COLO829 (cell line): ENCODE measurements at places on chromosomes 16 and 17.

GRCh38 chr16:65510241-65510640, 388.4 kb upstream of the CDH11 start:
- no peak for DNase-seq

GRCh38 chr17:43814714-43815113, 18.2 kb downstream of the MPP3 start:
- no peak for DNase-seq

GRCh38 chr16:67310561-67310960, 16.0 kb downstream of the KCTD19 start:
- DNase-seq, result no peak

- DNase-seq, result no peak
Measured at GRCh38 chr17:67517325-67517724, 140.2 kb downstream of the PITPNC1 start.

DNA sequence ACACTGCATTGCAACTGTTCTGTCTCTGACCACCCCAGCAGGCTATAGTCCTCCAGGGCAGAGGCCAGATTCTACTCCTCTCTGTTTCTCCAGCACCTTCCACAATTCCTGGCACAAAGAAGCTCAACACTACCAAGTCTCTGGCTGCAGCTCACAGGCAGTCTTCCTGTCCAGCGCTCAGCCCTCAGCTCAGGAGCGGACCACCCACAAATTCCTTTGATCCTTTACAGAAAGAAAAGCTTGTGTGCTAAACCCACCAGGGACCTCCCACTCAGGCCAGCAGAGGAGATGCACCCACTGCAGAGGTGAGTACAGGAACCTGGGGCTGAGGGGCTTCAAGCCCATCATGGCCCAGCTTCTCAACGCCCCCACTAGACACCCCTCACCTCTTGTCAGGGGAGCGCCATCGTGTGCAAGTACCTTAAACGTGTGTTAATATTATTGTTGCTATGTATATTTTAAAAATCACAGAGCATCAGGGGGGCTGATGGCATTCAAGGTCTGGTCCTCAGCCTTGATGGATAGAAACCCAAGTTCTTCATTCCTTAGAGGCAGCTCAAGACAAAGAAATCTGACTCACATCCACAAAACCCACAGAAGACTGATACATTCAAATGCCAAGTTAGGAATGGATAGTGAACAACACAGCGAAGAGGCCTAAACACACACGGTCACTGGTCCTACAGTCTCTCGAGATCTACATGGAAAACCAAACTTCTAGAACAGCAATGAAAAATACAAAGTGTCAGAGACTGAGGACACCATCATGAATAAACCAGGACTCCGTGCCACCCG, 8.4 kb downstream of the HSDL1 start:
- DNase-seq, result no peak

DNA sequence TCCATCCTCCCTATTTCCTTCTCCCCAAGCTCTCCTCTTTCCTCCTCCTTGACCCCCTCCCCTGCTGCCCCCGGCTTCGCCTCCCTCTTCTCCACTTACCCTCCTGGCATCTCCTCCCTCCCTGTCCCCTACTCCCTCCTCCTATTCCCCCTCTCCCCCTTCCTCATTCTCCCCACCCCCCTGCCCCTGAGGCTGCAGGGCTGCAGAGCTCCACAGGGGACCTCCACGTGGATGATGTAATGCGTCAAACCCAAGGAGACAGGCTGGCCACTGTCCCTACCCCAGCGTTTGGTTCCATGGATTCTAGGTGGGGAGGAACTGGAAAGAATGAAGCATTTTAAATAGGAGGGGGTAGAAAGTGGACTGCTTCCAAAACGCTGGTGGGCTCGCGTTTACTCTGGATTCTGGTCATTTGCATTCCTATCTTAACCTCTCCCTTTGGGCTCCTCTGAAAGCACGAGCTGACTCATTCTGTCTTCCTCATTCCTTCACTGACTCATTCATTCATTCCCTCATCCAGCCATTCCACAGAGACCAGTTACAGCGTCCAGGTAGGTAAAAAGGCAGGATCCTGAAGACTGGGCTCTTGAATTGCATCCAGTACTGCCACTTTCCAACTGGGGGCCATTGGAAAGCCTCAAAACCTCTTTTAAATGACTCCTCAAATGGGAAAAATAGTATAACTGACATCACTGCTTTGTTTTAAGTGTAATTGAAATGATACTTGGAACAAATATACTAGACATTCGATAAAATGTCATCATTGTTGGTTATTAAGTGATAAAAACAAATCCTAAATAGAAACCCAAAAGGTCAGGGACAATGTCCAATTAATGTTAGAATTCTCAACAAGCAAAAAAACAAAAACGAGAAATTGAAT, 943 bp upstream of the COTL1 start:
- DNase-seq, result peak; percentile 51

DNA sequence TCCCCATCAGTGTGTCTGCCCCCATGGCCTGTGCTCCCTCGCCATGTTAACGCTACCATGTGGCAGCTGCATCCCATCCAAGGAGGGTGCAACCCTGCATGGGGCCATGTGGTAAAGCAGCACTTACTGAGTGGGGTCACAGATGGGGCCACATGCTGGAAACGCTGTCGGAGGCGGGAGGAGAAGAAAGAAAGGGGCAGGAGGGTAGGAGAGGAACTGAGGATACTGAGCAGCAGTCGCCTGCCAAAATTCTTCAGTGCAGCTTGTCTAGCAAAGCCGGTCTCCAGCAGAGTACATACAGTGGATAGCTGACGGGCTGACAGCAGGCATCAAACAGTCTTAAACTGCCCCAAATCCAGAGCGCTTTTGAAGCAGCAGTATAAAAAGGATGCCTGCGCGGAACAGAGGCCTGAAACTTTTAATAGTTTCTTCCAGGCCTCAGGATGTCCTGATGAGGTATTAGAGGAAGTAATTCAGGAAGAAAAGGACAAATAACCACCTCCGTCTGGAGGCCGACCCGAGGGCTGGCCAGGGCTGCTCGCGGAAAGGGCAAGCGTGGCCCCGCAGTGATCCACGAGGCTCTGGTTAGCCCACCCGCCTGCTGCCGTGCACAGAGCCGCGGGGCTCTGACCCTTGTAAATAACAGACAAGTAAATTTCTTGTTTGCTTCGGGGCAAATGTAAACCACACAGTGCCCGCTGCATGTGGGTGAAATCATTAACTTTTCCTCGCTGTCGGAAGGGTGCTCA, 149.0 kb downstream of the CCDC182 start:
- no peak for DNase-seq

GRCh38 chr16:71426069-71426879, 15.6 kb downstream of the TLE7 start:
- peak; percentile 15 for DNase-seq

DNA sequence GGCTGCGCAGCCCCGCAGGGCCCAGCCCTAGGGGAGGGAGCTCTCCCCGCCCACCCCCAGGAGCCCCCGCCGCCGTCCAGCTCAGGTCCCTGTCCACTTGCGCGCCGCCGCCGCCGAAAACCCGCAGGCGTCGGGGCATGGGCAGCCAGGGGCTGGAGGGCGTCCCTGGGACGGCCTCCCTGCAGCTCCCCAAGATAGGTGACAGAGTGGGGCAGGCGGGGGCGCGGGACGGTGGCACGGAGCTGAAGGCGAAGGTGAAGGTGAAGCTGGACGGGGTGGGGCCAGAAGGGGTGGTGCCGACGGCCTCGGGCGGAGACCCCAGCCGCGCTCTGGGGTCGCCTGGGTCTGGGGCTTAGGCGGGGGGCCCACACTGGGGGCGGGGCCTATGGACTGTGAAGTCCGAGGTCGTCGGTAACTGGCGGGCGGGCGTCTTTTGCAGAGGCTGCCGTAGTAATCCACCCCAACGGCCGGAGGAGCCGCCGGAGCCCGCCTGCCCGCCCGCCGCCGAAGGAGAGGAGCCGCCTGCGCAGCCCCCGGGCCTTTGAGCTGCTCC, 27.2 kb downstream of the SREBF1 start:
- DNase-seq, result no peak

DNA sequence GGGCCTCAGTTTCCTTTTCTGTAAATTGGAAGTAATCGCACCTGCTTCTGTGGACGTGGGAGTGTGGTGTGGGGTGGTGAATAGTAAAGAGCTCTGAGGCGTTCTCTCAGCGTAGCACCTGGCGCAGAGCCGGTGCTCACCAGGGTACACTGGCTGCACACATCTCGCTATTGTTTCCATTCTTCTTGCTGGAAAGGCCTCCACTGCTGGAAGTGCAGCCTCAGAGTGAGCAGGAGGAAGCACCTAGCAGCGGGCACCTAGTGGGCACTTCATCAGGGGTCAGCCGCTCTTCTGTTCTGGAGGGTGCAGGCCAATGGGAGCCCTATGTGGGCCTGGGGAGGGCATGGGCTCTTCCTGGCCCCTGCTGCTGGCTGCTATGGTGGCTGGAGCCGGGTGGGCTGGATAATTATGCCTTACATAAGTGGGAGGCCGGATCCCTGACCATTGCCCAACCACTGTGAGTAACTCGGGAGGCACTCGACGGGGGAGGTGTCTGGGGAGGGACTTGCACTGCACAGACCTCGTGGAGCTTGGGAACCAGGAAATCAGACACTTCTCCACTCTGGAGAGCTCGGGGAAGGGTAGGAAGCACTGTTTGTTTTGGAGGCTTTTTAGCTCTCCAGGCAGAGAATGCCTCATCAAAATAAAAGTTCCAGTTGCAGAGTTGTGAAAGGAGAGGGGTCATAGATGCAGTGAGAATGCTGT, 1.7 kb downstream of the MAP2K3 start:
- peak; percentile 88 for DNase-seq

- DNase-seq, result no peak
Measured at GRCh38 chr17:38320482-38320881, 23.3 kb downstream of the GPR179 start.

GRCh38 chr16:86735727-86736126, 157.4 kb downstream of the FOXL1 start:
- DNase-seq, result no peak

GRCh38 chr16:56632156-56632847, at the start of gene MT1M:
Gene MT1M (plus strand): TSS chr16:56632659. CDS start chr16:56632732, 73 bp downstream.
- DNase-seq, result no peak

DNA sequence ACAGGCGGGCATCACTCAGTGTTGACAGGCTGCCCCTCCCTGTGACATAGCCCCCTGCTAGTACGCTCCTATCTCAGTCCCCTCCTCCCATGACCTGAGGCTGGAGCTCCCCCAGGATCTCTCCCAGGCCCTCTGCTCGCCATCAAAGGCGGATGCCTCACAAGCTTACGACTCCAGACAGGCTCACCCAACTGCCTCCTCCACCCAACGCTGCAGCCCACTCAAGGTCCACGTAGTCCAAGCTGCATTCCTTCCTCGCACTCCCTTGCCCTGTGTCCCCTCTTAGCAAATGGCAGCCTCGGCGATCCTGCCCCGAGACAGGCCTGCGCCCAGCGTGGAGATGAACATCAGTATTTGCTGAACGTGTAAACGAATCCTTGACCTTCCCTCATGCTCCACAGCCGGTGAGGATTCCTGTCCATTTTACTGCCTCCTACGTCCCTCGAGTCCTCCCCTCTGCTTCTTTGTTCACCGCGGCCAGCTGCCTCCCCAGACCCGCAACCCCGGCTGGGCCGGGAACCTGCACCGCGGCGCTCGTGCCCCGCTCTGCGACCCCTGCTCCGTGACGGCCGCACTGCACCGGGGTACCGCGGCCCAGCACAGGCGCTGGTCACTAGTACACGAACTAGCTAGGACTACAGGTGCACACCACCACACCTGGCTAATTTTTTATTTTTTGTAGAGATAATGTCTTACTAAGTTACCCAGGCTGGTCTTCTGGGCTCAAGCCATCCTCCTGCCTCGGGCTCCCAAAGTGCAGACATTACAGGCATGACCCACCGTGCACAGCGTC, 838 bp upstream of the TMEM97 start:
- DNase-seq, result no peak

DNA sequence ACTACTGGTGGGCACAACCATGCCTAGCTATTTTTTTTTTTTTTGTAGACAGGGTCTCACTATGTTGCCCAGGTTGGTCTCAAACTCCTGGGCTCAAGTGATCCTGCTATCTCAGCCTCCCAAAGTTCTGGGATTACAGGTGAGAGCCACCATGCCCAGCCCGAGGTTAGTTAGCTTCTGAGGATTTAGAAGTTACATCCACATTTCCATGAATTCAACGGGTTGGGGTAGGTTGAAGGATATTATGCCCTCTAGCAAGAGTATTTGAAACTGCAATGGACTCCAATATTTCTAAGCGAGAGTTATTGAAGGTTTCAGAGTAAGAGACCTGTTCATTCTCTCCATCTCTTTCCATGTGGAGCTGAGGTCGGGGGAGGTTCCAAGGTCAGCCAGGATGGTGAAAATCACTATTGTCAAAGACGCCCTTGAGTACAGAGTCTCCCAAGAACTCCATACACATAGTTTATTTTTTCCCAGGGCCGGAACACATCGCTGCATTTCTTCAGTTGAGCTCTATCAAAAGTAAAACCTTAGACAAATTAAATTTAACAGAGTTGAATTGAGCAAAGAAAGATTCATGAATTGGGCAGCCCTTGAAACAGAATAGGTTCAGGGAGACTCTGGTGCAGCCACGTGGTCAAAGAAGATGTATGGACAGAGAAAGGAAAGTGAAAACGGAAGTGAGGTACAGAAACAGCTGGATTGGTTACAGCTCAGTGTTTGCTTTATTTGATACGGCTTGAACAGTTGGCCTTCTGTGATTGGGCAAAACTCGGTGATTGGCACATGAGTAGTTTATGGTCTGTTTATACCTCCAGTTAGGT, 19.0 kb upstream of the ITPRIPL2 start:
- DNase-seq, result no peak

DNA sequence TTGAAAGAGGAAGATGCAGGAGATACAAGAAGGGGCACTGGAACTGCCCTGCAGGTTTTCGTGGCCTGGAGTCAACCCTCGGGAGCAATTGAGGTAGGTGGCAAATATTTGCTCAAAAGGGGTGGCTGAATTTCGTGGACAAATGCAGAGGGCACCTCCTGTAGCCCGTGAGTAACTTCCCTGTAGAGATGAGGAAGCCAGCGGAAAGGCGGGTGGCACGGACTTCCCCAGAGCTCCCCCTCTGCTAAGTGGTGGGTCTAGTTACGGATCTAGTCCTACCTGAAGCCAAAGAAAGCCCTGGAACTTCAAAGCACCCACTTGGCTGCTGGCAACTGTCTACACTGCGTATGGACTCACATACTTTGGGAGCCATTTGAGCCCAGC, 1.0 kb upstream of the ATP2C2 start:
- no peak for DNase-seq

DNA sequence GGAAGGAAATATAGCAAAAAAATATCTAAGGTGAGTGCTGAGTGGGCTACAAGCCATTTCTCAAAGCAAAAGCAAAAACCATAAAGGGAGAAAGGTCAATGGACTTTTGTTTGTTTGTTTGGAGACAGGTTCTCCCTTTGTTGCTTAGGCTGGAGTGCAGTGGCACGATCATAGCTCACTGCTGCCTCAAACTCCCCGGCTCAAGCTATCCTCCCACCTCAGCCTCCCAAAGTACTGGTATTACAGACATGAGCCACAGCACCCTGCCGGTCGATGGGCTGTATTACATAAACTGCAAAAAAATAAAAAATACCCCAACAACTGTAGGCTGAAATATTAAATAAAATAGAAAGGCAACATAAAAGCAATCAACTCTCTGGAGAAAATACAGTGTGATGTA, 3.5 kb upstream of the RBBP6 start:
- DNase-seq, result no peak
